Activated CD4-positive, alpha-beta T cell treated with anti-CD3 and anti-CD28 coated beads for 36 hours (primary cell): ENCODE measurements at places on chromosomes 16 and 17.
A peak's percentile ranks its signal among the peaks of the same experiment; 100 is the strongest.

- DNase-seq: no peak
Observed at GRCh38 chr16:67555795-67556212, 6.5 kb upstream of the CTCF start.

- DNase-seq: no peak
Observed at GRCh38 chr16:85602402-85603202, 10.5 kb upstream of the GSE1 start.

GRCh38 chr16:2507052-2507659, 6.6 kb upstream of the ATP6V0C start:
- DNase-seq: no peak

DNA sequence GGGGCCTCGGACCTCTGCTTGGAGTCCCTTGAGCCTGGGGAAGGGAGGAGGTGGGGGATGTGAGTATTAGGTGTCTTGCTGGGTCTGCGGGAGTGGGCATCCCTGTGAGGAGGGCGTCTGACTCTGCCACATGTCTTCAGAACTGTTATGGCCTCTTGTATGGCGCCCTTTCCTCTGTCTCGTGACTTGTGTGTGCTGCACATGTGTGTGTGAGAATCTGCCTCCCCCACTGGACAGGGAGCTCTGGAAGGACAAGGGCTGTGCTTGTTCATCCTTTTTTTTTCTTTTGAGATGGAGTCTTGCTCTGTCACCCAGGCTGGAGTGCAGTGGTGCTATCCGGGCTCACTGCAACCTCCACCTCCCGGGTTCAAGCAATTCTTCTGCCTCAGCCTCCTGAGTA, 33.4 kb downstream of the ARHGAP23 start:
- no peak for DNase-seq

GRCh38 chr17:73474370-73474988, 162.7 kb upstream of the CDC42EP4 start:
- peak; percentile 43 for DNase-seq

DNA sequence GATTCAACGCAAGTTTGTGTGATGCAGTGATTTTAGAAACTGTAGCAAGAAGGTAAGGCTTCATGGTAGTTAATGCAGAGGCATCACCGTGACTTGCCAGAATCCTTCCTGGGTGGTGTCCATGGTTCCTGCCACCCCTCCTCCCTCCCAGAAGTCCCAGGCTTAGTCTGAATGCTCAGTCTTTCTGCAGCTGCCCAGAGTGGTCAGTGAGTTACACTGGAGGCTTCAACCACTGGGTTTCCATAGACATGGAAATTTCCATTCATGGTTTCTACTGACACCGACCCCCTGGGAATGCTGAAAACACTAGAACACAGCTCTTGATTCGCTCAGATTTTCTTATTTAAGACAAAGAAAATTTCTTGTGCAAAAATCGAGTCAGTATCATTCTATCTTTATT, 159.4 kb upstream of the HSBP1 start:
- DNase-seq: no peak

DNA sequence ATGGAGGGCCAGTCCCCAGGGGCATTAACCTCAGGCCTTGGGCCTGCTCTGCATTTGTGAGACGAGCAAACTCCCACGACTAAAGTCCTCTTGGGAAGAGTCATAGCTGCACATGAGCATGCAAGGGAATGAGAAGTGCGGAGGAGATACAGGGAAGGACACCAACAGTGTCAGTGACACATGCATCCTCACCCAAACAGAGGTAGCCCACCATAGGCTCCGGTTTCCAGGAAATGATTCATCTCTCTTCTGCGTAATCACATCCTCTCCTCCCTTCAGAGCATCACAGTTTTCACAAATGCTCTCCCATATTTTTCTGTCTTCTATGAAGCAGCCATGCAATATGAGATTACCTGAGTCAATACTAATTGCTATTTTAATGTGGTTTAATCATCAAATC, 725.7 kb upstream of the GOT2 start:
- DNase-seq: no peak

DNA sequence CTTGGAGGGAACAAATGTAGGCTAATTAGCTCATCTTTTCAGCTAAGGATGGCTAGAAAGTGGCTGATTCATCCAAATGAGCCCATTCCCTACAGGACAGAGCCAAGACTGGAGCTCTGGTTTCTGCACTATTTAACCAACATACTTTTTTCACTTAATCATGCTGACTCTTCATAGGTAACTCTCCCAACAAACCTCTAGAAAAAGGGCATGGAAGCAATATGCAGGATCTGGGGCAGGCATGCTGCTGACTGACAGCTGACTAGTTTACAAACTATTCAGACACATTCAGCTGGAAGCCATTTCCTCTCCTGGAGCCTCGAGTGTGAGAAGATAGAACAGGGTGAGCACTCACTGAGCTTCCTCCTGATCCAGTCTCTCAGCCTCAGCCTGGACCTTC, 6.2 kb downstream of the BECN1 start:
- no peak for DNase-seq

DNA sequence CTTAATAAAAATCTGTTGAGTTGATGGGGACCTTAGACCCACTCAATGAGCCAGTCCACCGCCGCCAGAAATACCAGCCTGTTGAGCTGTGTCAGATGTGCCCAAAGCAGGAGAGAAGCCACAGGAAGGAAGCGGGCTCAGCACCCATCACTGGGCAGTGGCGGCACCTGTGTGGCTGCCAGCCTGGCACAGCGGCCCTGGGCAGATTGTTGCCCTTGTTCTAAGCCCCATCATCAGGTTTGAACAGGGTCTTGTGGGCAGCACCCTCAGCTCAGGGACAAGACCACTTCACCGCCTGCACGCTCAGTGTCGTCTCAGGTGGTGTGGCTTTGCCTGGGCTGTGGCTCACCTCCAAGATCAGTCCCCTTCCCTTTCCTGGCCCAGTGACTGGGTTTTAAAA, 9.3 kb downstream of the ENDOV start:
- no peak for DNase-seq

DNA sequence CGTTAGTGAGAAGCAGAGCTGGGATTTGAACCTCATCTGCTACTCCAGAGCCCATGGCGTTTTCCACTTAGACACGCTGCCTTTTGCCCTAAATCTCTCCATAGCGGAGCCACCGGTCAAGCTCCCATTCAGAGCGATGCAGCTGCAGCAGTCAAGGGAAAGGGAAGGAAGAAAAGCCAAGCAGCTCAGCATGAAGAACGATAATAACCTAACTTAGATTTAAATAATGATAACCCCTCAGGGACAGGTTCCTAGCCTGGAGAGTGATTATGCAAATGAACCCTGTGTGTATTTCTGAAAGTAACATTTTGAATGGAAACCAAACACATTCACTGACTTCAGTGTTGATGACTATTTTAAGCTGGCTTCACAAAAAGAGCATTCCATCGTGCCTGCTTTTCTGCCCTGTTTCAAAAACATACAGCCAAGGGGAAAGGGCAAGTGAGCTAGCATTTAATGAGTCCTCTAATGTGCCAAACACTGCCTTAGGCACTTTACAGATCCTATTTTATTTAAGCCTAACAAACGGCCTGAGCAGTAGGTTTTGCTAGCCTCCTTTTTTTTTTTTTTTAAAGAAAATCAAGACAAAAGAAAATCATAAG, 798.3 kb downstream of the CDH8 start:
- no peak for DNase-seq

DNA sequence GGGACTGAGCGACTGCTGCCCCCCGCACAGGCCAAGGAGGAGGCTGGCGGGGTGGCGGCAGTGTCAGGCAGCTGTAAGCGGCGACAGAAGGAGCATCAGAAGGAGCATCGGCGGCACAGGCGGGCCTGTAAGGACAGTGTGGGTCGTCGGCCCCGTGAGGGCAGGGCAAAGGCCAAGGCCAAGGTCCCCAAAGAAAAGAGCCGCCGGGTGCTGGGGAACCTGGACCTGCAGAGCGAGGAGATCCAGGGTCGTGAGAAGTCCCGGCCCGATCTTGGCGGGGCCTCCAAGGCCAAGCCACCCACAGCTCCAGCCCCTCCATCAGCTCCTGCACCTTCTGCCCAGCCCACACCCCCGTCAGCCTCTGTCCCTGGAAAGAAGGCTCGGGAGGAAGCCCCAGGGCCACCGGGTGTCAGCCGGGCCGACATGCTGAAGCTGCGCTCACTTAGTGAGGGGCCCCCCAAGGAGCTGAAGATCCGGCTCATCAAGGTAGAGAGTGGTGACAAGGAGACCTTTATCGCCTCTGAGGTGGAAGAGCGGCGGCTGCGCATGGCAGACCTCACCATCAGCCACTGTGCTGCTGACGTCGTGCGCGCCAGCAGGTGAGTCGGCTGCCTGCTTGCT, 5.6 kb upstream of the TMEM88 start:
- no peak for DNase-seq

DNA sequence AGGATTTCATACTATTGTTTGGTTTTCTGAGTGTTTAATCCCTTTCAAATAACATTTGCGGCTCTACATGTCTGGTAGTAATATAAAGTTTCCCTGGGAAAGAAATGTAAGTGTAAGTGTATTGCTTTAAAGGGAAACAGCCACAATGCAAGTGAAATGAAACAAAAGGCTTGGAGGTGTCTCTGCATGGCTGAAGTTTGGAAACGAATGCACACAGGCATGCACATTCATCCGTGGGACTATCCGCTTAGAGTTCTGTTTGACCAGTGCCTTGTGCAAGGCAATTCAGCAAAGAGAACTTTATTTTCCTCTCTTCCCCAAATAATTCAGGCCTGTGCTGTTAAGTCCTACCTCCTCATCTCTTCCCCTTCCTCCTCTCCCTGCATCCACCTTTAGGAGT, 56.1 kb upstream of the MRTFB start:
- DNase-seq: no peak

GRCh38 chr17:8015957-8016631, 13.7 kb downstream of the GUCY2D start:
- peak; percentile 54 for DNase-seq

DNA sequence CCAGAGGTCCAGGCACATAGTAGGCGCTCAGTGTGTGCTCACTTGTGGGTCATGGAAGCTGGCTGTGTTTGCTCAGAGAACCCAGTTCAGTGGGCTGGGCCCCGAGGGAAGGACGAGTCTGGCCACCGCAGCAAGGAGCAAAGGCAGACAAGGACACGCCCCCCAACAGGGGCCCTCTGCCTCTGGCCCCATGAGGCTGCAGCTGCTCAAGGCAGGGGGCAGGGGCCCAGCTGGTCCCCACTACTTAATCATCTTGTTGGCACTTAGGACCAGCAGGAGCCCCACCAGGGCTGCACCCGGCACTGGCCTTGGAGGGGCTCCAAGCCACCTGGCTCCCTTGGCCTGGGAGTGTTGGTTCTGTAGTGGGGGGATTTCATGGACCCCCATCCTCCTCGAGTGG, 16.1 kb downstream of the KCNJ12 start:
- no peak for DNase-seq

DNA sequence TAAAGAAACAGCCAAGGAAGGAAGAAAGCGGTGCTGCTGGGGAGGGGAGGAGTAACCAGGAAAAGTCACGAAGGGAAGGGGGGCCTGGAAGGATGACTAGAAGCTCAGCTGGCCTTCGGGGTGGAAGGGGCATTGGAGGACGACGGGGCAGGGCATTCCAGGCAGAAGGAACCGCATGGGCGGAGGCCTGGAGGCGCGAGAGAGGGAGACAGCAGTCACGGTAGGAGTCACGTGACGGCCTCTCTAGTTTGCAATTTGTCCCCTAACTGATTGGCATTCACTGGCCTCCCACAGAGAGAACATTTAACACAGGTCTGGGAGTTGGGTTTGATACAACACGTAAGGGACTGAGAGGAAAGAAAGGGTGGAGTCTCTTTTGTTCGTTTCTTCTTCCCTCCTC, 63.9 kb downstream of the RTN4RL1 start:
- DNase-seq: no peak

DNA sequence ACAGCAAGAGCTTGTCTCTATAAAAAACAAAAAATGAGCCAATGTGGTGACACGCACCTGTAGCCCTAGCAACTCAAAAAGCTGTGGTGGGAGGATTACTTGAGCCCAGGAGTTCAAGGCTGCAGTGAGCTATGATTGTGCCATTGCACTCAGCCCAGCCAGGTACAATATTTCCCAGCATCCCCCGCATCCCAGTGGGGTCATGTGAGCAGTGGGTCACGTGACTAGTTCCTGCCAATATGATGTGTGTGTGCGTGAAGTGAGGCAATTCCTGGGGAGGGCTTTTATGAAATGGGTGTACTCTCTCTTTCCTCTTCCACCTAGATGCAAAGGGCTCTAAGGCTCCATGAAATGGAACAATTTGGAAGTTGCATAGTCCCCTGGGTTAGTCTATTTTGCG, 81.3 kb downstream of the GSG1L start:
- DNase-seq: peak; percentile 27

- DNase-seq: no peak
Observed at GRCh38 chr17:76521262-76521661, 16.2 kb downstream of the CYGB start.

GRCh38 chr17:39569126-39569525, 38.6 kb downstream of the NEUROD2 start:
- no peak for DNase-seq

DNA sequence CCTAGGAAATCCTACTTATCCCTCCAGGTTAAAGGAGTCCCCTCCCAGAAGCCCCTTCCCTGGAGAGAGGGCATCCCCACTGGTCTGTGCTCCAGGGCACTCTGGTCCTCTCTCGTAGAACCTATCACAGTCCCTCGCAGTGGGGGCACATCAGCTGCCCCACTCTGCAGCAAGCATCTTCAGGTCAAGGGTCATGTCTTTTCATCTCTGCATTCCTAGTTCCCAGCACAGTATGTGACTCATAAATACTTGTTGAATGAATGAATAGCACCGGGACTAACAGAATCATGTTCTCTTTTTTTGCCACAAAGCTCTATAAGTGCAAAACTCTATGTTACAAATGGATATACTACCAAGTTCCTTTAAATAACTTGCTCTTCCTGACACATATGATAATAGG, 36.0 kb downstream of the RNF157 start:
- no peak for DNase-seq

DNA sequence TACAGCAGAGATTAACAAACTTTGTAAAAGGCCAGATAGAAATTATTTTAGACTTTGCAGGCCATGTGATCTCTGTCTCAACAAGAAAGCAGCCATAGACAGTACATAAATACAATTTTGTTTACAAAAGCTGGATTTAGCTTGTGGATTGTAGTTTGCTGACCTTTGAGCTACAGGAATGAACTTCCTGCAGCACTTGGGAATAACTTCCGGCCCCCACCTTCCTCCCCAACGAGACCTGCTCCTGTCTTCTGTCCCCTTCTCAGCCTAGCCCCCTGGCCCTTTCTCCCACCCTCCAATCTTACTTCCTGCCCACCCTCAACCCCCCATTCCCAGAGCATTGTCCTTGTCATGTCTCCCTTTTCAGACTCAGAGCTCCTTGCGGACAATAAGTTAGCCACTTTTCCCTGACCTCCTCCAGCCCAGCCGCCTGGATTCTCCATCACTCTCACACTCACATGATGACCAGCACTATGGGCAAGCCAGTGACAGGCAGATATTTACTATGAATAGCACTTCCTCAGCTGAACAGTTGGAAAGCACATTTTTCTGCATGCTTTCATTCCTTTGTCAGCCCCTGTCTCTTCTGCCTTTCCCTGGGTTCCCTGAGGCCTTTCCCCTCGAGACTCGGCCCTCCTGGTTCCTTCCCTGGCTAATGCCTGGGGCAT, 27.6 kb upstream of the DLX3 start:
- no peak for DNase-seq

DNA sequence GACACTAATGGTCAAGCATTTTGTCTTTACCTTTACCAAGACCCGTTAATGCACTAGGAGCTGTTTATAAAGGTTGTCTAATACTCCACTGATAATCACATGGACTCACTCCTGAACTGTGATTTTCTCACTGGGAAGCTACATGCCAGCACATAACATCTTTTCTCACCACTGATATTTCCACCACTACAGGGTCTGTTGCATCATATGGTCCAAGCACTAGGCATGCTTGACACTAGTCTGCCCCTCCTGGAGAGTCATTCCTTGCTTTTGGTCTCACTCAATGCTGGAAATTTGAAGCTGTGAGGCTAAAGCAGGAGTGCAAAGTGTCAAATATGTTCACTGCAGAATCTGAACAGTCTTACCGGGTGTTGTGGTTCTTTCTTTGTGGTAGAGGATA, 1576.8 kb downstream of the CDH8 start:
- no peak for DNase-seq
